ENCODE measurements at places on chromosomes 3 and 15.

DNA sequence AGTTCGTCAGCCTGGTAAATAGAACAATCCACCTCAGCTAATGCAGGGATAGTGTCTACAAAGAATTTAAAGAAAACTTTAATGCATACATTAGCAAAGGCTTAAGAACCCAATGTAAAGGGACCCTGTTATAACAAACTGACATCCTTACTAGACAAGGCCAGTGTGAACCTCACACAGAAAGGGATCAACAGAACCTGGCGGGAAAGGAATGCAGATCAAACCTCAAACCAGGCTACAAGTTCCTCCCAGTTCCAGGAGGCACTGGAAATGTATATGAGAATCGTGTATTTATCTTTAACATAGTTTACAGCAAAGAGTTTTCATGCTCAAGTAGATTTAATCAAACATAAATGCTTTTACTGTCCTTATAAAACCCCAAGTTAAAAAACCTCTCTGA is 37.6 kb upstream of the ATP11B start:
- DNase-seq, result no peak

- DNase-seq, result no peak
These were observed 51.1 kb downstream of the CGNL1 start for GRCh38 chr15:57427367-57427821.

- DNase-seq, result peak; percentile 38
These were observed 794 bp downstream of the ARPP19 start for GRCh38 chr15:52567871-52568600.

- DNase-seq, result no peak
These were observed at the start of gene SLC6A20 for GRCh38 chr3:45795882-45796765. SLC6A20 (minus strand) TSS chr3:45796536; CDS start chr3:45796419, 117 bp downstream.

GRCh38 chr3:35393901-35394799 is 245.2 kb upstream of the ARPP21 start:
- DNase-seq, result no peak

Data from C1 segment of cervical spinal cord (tissue), 14 donors.